Tibial artery (tissue), 4 donors: ENCODE measurements at places on chromosomes 13 and 19.

- peak; percentile 31 for DNase-seq
These were observed 1.1 kb downstream of the SAFB2 start for GRCh38 chr19:5621311-5621944.

- DNase-seq, result no peak
These were observed 49.4 kb upstream of the TNFSF11 start for GRCh38 chr13:42524487-42525034.

DNA sequence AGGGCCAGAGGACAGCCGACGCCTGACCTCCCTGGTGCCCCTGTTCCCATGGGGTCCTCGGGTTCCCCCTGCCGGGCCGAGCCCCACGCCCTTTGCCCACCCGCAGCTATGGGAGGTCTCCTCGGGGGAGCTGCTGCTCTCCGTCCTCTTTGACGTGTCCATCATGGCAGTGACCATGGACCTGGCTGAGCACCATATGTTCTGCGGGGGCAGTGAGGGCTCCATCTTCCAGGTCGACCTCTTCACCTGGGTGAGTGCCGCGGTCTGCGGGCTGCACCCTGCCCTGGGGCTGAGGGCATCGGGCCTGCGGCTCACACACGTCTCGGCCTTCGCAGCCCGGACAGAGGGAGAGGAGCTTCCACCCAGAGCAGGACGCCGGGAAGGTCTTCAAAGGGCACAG lies 6.6 kb downstream of the WDR18 start:
- DNase-seq, result no peak

GRCh38 chr19:44626048-44626624 lies 12.8 kb downstream of the IGSF23 start:
- DNase-seq, result no peak

DNA sequence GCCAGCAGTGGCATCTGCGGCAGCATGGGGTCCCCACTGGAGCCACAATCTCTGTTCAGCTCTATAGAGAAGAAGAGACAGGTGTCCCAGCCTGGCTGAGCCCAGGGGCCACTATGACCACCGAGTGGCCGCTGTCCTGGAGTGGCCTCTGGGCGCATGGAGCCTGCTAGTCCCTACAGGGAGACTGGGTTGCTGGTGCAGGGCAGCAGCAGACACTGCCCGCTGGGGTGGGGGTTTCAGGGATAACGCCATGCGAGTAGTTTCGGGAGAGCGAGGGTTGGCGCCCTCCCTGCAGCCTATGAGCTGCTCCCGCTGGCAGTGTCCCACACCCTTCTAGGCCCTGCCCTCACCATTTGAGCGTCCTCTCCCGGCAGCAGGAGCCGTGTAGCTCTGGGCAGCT lies 10.9 kb upstream of the TEKTIP1 start:
- no peak for DNase-seq

- peak; percentile 87 for DNase-seq
These were observed 19.3 kb downstream of the GNA15 start for GRCh38 chr19:3154957-3155736.

DNA sequence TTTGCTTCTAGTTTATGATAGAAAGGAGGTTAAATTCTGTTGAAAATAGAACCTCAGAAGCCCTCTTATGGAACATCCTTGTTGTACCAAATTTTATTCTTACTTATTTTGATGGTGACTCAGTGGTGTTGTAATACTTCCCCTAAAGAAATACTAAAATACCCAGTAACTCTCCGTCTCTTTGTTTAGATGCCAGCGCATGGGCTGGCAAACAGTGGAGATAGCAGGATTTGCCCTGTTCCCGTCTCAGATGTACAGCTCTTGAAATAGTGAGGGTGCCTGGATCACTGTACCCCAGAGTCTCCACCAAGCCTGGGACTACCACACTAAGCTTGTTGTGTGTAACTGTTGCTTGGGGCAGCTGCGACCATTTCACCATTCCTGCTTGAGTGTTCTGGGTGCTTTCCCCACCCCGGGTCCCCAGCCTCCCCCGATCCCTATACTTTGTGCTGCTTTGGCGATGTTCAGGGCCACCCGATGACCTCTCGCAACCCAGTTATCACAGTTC lies 67.0 kb upstream of the TEX29 start:
- no peak for DNase-seq

DNA sequence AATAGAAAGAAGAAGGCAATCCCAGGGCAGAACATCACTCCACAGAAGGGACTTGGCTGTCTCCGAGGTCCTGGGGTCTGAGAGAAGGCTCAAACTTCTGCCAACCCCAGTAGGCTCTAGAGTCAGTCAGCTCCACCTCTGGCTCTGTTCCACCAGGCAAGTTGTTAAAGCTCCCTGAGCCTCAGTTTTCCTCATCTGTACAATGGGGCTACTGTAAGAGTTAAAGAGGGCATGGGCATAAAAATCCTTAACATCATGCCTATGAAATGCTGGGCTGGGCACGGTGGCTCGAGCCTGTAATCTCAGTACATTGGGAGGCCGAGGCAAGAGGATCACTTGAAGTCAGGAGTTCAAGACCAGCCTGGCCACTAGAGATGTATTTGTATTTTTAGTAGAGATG lies 5.1 kb downstream of the UNC13A start:
- DNase-seq, result no peak

DNA sequence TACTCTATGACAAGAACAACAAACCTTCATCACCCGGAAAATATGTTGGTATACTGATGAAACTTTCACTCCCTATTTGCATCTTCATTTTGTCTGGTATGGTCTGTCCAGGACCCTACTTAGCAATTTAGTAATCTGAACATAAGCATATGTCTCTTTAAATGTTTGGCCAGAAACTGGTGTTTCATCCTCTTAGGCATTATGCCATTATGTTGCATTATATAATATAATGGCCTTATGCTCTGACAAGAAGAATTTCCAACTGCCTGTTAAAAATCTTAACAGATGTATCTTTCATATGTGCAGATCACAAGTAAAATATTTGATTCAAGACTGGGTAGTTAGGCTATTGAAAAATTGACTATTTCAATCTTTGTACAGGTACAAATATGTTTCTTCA lies 610.6 kb upstream of the PRR20A start:
- DNase-seq, result no peak

GRCh38 chr13:74904556-74904955 lies 577.4 kb downstream of the TBC1D4 start:
- no peak for DNase-seq

GRCh38 chr19:15291548-15292021 lies 40.8 kb downstream of the BRD4 start:
- DNase-seq, result no peak

GRCh38 chr13:108915095-108915633 lies 285.8 kb downstream of the MYO16 start:
- DNase-seq, result no peak

GRCh38 chr19:42251572-42252358 lies 3.2 kb downstream of the ERF start:
- no peak for DNase-seq

- no peak for DNase-seq
These were observed 62.6 kb downstream of the LACC1 start for GRCh38 chr13:43942286-43942685.

DNA sequence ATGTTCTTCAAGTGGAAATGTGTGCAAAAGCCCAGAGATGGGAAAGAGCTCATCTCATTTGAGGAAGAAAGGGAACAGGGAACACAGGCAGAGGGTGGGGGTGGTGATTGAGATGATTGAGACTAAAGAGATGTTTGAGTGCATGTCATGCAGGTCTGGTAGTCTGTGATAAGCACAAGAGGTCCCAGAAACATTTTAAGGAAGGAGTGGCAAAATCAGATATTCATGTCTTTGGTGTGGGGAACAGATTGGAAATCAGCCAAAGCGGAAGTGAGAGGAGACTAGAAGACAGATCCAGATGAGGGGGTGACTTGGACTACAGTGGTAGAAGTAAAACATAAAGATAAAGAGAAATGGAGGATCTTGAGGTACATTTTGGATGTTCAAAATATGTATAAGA lies 39.4 kb upstream of the DACH1 start:
- no peak for DNase-seq

- no peak for DNase-seq
These were observed 63.9 kb downstream of the LATS2 start for GRCh38 chr13:20997301-20998161.

DNA sequence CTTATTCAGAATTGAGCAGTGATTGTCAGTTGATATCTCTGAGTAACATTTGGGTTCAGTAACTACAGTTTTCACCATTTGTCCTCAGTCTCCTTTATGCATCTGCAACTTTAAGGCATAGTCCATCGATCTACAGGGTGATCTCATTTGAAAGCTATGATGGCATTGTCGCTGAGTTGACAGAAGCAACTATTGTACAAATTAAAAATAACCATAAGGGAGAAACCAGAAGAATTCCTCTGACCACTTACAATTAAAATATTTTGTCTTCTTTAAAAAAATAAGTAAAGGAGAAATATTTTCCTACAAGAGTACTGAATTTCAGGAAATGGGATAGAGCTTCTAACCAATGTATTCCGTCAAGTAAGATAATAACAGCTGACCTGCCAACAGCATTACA lies 30.6 kb downstream of the RAP2A start:
- DNase-seq, result no peak

DNA sequence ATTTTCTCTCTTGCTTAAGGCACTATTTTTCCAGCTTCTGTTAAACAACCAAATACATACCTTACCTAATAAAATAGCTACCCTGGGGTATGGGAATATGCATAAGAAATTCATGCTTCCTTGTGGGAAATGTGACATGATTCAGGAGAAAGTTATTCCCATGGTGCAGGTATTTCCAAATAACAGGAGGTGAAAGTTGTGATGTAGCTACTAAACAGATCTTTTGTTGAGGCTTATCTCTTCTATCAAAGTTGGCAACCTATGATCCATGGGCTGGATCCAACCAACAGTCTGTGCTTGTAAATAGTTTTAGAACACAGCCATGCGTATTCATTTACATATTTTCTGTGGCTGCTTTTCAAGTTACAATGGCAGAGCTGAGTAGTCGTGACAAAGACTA lies 177.8 kb upstream of the NBEA start:
- DNase-seq, result no peak

GRCh38 chr13:25743421-25743820 lies 308.4 kb downstream of the SHISA2 start:
- no peak for DNase-seq

DNA sequence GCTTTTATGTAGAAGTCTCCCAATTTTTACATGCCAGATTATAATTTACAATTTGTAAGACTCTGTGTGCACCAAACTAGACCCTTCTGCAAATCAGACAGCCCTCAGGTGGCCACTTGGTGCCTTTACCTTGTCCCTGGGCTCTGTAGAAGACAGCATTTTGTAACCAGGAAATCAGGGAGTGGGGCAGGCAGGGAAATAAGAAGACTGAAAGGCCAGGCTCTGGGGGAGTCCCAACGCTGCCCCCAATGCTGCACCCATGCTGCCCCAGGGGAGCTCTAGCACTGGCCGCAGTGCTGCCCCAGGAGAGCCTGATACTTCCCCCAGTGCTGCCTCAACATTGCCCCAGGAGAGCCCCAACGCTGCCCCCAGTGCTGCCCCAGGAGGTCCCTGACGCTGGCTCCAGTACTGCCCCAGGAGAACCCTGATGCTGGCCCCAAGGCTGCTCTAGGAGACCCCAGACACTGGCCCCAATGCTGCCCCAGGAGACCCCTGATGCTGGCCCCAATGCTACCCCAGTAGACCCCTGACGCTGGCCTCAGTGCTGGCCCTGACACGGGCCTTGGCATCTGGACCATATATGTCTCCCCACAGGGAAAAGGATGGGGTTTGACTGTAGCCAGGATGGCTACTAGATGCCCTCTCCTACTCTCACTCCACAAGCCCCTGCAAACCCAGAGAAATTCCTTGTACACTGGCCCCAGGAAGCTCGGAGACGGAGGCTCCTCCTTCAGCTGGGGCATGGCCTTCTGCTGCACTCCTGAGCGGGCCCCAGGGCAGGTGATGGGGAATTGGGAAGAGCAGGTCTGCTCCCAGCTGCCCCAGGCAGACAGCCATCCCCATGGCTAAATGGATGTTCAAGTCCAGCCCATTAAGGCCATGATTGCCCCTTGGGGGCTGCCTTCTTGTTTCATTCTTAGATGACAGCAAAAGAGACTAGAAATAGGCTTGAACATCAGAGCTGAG lies 23.6 kb downstream of the VSTM2B start:
- DNase-seq, result peak; percentile 44

- no peak for DNase-seq
These were observed 2.6 kb downstream of the SIGLEC5 start for GRCh38 chr19:51627491-51628138.

DNA sequence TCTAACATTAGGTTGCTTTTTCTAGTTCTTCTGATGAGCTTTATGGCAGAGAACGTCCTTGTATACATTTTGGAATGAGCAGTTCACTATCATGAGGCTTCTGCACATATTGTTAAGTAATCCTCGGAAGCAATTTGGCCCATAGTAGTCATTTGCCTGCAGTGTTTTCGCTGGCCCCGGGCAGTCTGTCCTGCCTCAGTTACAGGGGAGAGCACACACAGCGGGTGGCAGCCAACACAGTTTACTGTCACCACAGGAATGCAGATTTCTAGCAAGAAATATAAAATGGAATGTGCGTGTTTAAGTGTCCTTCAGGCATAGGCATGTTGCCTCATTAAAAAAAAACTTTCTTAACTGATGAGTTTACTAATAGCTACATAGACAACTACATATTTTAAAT lies 71.5 kb upstream of the GJB6 start:
- no peak for DNase-seq

DNA sequence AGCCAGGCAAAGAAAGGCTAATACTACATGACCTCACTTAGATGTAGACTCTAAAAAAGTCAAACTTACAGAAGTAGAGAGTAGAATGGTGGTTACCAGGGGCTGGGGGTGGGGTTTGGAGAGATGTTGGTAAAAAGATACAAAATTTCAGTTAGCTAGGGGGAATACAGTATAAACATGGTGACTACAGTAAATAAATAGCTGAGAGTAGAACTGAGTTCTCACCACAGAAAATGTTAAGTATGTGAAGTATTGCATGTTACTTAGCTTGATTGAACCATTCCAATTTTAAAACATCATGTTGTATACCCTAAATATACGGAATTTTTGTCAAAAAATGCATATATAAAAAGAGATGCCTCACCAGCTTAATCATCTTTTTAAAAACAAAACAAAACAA lies 67.5 kb upstream of the DOCK9 start:
- no peak for DNase-seq

DNA sequence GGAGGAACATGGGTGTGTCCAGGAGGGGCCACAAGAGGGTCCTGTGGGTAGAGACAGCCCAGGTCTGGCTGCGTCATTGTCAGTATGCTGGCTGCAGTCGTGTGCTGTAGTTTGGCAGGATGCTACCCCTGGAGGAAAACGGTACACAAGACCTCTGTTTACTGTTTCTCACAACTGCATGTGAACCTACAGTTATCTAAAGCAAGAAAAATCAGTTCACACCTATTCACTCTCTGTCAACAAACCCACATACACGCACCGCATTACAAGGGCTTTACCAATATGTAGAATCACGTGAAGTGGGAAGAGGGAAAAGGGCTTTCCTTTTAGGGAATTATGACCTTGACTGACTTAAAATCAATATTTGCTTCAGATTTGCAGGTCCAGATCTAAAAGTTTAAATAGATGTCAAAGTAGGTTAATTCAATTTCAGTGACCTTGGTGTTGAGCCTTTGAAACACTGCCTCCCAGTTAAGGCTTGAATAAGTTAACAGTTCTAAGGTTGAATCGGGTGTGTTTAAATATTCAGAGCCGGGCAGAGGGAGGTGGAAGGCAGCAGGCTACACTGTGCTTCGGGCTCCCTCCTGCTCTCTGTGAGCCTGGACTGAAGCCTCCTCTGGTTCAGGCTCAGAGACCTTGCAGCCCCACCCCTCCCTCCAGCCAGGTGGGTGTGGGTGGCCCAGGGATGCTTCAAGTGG lies 17.2 kb upstream of the MCF2L start:
- no peak for DNase-seq

- DNase-seq, result no peak
These were observed 16.5 kb downstream of the NFIX start for GRCh38 chr19:13011653-13012389.

GRCh38 chr19:6590827-6591319 lies at the start of gene CD70:
Gene CD70, minus strand, starts transcription at chr19:6591150. Its CDS starts 148 bp downstream, at chr19:6591002.
- DNase-seq, result no peak
